ENCODE measurements at places on chromosomes 2 and 18.

DNA sequence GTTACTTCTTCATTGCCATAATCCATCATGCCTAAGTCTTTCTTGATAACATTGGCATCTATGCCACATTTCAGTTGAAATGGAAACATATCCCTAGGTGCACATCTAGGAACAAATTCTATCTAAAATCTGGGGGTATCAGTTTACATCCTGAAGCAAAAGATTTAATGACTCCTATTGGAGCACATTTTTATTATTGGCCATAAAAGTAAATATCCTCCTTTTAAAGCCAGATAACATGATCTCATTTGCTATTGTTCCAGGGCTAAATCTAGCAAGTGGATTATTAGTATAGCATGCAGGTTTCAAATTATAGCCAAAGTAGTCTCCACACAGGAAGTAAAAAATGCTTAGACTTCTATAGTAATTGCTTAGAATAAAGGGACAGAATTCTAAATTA is 193.2 kb downstream of the CDH2 start:
- DNase-seq = no peak

- DNase-seq = no peak
Observed at GRCh38 chr2:236691799-236692167, 122.2 kb downstream of the ACKR3 start.

DNA sequence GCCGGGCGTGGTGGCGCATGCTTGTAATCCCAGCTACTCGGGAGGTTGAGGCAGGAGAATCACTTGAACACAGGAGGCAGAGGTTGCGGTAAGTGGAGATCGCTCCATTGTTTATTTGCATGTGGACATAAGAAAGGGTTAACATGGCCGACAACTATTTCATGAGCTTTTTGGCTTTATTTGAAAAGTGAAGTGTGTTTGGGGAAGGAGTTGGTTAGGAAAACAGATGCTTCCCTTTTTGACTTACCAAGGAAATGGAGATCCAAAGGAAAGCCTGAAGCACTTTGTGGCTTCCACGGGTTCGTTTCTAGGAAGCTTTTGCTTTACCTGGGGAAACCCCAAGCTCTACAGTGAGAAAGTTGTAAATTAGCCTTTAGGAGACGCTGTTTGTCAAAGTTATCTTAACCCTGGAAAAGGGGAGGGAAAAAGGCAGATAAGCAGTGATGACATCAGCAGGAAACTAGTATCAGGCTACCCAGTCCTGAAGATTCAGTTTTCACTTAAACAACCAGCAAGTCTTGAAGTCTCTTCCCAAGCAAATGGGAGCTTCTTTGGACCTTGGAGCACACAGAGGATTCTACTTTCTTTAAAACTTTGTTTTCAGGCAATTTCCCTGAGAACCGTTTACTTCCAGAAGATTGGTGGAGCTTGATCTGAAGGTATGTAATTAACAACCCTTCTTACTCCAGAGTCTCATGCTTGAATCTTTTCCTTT is at the start of gene CASP10:
Gene CASP10 (plus strand): TSS at position 492 of the 715 bp plus-strand sequence. CDS start 2,637 bp downstream, outside the sequence.
- DNase-seq = peak; percentile 25

- DNase-seq = no peak
Observed at GRCh38 chr2:26270373-26270772, 25.6 kb downstream of the HADHB start.

GRCh38 chr2:107742460-107743027 is 84.1 kb upstream of the RGPD4 start:
- no peak for DNase-seq

DNA sequence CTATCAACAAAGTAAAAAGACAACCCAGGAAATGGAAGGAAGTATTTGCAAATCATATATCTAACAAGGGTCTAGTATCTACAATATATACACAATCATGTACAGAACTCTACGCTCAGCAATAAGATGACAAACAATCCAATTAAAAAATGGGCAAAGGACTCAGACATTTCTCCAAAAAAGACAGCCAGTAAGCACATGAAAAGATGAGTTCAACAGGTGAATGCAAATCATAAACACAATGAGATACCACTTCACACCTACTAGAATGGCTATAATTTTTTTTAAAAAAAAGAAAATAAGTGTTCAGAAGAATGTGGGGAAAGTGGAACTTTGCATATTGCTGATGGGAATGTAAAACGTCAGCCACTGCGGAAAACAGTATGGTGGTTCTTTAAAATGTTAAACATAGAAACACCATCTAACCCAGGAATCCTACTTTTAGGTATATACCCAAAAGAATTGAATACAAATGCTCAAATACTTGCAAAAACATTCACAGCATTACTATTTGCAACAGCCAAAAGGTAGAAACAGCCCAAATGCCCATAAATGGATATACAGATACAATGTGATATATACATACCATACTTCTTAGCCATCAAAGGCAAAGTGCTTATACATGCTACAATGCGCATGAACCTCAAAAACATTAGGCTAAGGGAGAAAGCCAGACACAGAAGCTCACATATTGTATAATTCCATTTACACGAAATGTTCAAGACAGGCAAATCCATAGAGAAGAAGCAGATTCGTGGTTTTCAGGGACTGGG is 121.2 kb downstream of the CABYR start:
- DNase-seq = no peak

DNA sequence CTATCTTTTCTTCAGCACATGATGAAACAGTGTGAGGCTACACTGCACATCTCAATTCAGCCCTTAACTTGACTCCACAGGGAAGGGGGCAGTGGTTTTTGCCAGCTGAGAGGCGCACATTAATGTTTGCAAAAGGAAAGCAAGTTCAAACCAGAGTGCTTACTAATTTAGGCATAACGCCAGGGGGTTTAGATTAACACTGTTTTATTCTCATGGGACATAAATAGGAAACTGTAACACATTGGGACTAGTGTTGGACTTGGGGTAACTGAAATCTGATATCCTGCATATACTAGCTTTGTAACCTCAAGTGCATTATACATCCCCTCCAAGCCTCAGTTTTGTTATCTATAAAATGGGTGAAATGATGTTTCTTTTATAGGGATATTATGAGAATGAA is 821.2 kb upstream of the ID2 start:
- DNase-seq = no peak

- peak; percentile 59 for DNase-seq
Observed at GRCh38 chr18:275486-275885, 7.6 kb upstream of the THOC1 start.

- DNase-seq = peak; percentile 76
Observed at GRCh38 chr2:173075781-173076580, at the start of gene MAP3K20. TSS of gene MAP3K20 (plus strand) at chr2:173075846. CDS start at chr2:173091032, 15,186 bp downstream.

GRCh38 chr2:236526455-236527158 is 43.0 kb upstream of the ACKR3 start:
- no peak for DNase-seq

- no peak for DNase-seq
Observed at GRCh38 chr2:221552291-221552690, 19.8 kb downstream of the EPHA4 start.

GRCh38 chr2:57886161-57886786 is 160.3 kb upstream of the VRK2 start:
- no peak for DNase-seq

DNA sequence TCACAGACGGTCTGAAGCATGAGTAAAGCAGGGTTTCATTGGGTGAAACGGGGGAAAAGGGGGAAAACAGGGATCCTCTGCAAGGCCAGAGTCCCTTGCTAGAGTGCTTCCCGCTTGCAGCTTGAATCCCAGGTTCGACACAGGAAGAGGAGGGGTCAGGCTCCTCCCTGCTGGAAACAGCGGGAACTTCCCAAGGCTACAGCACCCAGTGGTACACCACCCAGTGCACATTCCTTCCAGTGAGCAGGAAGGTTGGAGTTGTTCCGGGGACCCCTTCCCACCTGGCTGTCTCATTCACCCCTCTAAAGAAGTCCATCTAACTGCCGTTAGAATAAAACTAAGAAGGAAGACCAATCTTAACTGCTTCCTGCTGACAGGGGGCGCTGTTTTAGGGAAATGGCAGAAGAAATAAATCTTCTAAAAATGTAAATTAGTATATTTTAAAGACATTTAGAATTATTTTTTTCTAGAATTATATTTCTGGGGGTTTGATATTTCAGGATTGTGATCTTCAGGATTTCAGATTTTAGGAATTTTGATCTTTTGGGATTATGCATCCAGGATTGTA is 230.9 kb downstream of the RBM43 start:
- no peak for DNase-seq

DNA sequence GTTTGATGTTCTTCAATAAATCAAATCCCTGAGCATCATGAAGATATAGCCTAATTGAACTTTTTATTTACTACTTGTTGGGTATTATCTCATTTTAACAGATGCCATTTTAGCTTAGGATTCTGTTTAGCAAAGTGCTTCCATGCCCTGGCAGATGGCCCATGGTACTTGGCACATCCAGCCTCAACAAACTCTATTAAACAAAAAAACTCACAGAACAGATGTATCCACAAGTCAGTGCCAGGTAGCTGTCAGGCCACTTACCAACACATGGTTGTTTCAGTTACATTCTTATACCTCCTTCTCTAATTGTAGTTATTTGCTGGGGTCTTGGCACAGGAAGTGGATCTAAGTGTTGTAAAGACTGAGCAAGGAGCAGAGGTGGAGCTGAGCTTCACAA is 29.6 kb downstream of the GAD1 start:
- peak; percentile 43 for DNase-seq

GRCh38 chr2:175552902-175553301 is 371.4 kb upstream of the ATP5MC3 start:
- no peak for DNase-seq

DNA sequence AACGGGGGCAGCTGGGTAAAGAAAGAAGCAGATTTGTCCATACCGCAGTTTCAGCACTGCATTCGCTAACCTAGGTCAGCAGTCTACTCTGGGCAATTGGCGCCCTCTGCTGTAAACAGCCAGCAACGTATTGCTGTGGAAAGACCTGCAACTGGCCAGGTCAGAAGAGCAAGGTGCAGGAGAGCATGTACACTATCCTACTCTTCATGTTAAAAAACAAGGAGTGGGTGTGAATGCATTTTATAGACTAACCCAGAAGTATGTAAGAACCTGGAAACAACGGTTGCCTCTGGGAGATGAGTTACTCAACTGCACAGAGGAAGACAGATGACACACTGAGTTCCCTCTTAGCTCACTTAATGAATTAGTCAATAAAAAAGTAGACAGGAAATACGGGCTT is 6.2 kb downstream of the MRPS5 start:
- peak; percentile 87 for DNase-seq
